SW480 (cell line): ENCODE measurements at places on chromosomes 6 and 20.

GRCh38 chr6:2412731-2413130 lies 167.3 kb upstream of the GMDS start:
- no peak for DNase-seq

DNA sequence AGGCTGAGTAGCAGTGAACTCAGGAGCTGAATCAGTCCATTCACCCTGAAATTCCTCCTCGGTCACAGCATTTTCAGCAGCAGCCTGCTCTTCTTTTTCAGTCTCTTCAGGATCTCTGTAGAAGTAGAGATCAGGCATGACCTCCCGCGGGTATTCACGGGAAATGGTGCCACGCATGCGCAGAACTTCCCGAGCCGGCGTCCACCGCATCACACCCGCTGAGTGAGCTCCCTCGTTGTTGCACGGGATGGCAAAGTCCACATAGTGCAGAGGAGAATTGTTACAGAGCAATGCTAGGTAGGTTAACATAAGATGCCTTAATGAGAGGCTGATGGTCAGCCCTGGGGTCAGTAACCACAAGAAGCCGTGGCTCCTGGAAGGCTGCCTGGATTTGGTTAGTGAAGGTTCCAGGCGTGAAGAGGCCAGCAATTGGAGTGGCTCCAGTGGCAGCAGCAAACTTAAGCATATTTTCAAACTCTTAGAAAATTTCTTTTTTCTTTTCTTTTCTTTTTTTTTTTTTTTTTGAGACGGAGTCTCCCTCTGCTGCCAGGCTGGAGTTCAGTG lies 113.5 kb upstream of the HDAC2 start:
- DNase-seq = no peak

DNA sequence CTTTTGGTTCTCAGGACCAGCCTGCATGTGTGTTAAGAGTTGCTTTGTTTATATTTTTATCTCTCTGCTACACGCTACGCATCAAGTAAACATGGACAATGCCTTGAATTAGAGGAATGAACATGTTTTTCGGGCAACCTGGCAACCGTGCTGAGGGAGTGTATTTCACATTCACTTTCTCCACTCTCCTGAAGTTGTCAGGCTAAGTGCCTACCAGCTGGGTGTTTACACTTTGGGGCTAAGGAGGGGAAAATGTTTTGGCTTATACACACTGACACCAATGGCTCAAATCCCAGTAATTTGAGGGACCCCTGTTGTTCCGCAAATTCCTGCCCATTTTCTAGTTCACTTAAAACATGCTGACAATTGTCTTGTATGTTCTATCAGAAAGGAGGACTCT lies 141.5 kb upstream of the PDE7B start:
- no peak for DNase-seq

GRCh38 chr6:139983555-139984276 lies 609.3 kb upstream of the CITED2 start:
- no peak for DNase-seq

- DNase-seq = no peak
These were observed 16.4 kb downstream of the RANBP9 start for GRCh38 chr6:13695252-13695651.

GRCh38 chr6:87926687-87927086 lies 121.0 kb upstream of the SPACA1 start:
- DNase-seq = no peak

DNA sequence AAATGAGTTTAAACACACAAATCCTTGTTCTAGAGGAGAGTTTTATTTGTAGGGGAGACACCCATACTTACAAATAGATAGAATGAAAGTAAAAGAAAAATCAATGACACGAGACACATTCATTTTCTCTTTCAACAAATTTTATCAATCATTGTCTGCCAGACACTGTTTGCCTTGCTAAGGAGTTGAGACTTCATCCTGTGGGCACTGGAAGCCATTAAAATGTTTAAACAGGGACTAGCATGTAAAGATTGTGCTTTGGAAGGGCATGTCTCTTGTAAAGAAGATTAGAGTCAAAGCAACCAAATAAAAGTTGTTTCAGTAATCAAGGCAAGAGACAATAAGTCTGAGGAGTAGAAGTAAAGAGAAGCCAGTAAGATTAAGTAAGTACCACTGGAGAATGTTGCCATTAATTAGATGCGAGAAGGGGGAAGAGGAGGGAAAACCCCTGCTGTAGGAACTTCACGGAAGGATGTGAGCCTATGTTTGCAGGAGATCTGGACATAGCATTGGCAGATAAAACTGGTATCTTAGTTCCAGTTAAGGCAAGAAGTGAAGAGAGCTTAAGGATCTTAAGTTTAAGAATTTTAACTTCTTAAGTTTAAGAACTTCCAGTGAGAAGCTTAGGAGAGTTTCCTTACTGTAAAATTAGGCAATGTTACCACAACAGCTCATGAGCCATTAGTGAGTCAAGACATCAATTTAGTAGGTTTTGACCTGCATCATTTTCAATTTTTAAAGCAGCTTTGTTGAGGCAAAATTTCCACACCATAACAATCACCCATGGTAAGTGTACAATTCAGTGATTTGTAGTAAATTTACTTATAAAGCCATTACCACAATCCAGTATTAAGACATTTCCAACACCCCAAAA lies 117.0 kb upstream of the UST start:
- DNase-seq = no peak

GRCh38 chr6:44660561-44661220 lies 273.2 kb downstream of the CDC5L start:
- DNase-seq = no peak

DNA sequence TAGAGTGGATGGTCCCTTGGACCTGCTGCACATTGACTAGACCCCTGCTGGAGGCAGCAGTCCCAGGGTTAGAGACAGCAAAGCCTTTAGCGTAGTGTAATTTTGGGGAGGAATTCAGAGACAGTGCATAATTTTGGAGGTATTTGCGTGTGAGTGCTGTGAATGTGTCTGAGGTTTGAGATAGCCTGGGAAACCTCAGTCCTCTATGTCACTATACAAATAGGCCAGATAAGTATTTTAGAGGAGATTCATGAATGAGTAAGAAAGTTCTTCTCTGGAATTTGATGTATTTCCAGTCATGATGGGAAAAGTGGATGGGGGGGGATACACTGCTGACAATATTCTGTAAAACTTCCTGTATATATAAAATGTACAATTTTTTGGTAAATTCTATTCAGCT lies 25.8 kb upstream of the MTRF1L start:
- DNase-seq = no peak

DNA sequence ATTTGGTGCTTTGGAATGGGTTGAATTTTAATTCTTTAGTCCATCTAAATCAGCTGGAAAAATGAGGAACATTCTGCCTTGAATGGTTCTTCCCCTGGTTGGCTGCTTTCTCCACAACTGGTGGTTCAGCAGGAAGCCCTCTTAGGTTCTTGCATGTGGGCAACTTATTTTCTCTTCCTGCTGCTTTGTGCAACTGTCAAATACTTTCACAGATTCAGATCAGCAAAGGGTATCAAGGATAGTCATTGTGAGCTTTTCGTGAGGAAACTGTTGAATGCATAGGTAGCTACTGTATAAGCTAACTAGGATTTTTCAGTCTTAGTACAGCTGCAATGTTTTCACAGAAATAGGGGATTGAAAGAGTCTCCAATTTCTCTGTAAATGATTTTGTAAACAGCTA lies 72.9 kb upstream of the MRAP2 start:
- DNase-seq = no peak

GRCh38 chr6:106511288-106512047 lies 117.8 kb downstream of the RTN4IP1 start:
- DNase-seq = peak; percentile 47

DNA sequence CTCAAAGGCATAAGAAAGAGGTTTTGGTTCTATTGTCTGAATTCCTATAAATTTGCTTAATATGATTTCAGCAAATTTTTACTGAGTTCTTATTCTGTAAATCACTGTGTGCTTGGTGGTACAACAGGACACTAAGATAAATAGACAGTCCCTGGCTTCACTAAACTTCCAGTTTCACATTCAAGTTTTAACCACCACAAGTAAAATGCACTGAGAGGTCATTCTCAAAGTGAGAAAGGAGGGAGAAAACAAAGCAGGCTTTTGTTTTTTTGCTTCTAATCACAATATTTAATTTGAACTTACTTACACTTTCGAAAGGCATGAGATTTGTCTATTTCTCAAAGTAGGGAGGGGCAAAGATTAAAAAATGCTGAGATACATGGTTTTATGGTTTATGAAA lies 445.7 kb downstream of the CDC5L start:
- DNase-seq = no peak

DNA sequence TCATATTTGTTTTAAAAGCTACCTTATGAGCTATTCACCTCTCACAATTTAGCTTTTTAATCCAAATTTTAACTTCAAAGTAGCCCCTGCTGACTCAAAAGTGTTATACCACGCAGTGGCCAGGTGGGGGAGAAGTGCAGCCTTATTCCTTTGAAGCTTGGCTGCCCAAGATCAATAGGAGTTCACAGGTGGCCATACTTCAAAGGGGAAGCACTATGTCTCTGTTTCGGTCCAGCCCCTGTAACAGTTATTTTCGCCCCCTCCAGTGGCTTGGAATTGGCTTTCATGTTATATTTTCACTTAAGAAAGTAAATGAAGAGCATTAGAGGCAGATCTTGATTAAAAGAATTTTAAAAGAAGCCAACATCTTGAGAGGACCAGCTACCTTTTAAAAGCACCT lies 608.4 kb downstream of the EPHA7 start:
- DNase-seq = peak; percentile 40

DNA sequence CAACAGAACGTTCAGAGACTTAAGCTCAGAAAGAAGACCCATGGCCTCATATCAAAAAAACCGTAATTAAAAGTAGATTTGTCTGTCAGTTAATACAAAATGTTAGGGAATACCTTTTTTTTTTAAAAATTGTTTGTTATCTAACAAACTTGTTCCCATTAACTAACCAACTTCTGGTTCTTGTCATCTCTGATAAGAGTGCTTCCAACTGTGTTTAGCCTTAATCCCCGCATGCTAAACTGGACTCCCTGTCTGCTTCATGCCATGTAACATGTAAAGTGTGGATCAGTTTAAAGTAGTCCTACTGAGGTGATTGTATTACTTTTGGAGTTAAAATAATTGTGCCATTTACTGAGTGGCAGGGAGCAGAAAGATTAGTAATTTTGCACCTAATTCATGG lies 6.3 kb downstream of the JARID2 start:
- DNase-seq = no peak

- peak; percentile 45 for DNase-seq
These were observed 76.5 kb downstream of the GJA10 start for GRCh38 chr6:89970609-89971337.

DNA sequence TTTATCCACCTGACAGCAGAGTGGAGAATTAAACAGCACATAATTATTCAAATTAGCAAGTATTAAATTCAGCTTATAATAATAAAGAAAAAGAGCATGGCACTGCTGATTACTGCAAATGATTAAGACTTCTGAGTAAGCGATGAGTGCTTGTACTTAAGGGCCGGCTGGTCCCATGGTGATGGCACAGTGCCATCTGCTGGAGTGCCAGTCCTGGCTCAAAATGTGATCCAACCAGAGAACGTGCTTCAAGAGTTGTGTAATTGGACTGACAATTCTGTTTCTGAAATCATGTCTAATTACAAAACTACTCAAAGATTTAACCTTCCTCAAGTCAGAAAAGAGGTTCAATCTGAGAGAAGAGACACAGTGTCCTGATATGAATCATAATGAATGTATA lies 181.6 kb upstream of the RGS17 start:
- peak; percentile 46 for DNase-seq

- DNase-seq = no peak
These were observed 27.7 kb downstream of the IL20RA start for GRCh38 chr6:137017081-137017480.

DNA sequence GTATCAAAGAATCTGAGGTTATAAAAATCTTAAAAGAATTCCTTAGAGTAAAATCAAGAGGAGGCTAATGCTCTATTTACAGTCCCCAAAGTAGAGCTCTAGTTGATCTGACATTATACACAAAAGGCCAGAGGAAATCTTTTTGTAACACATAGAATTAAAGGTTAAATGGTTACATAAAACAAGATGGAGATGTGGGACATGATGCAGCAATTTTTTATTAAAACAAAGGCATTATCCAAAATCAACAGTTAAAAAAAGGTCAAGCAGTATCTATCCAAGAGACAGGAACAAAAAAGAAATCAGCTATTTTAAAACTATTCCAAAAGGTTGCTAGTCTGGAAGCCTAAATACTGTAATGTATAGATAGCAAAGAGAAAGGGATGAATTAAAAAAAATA lies 20.4 kb downstream of the ELOVL5 start:
- no peak for DNase-seq

GRCh38 chr6:116364321-116364720 lies 6.4 kb upstream of the DSE start:
- DNase-seq = no peak

- no peak for DNase-seq
These were observed 96.1 kb downstream of the NUS1 start for GRCh38 chr6:117771403-117771802.

GRCh38 chr6:11812951-11813350 lies 34.3 kb upstream of the ADTRP start:
- no peak for DNase-seq

GRCh38 chr6:36544228-36544627 lies 3.1 kb downstream of the STK38 start:
- DNase-seq = no peak
